T-helper 2 cell (primary cell): ENCODE measurements at places on chromosomes 12 and 14.
A peak's percentile ranks its signal among the peaks of the same experiment; 100 is the strongest.

DNA sequence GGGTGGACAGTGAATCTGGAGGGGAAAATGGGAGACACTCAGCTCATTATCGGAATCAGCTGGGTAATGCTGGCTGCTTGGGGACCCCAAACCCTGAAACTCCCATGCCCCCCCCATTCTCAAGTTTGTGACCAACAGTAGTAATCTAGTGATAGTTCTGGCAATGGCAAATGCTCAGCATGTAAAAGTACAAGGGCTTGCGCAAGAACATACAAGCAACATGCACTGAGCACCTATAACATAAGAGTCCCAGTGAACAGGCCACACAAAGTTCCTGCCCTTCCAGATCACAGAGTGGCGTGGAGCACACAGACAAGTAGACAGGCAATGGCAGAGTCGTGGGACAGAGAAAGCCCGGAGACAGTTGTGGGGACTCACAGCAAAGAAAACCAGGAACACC is 407.9 kb downstream of the MED13L start:
- no peak for DNase-seq

- no peak for DNase-seq
Measured at GRCh38 chr12:13701502-13701901, 279.9 kb downstream of the GRIN2B start.

DNA sequence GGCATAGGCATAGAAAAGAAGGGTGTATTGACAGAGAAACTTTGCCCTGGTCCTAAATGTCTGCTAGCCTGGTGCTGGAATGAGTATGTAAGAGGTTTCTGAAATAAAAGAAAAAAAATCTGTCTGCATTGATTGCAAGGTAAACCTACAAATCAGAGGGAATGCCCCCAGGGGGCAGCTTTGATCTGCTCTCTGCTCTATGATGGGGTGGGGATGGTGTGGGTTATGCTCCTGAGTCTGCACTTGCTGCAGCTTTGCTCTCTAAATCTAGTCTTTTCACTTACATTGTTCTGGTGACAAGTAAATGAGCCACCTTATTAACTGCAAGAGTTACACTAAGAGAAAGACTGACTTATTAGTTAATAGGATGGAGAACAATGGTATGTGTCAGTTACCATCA is 468.4 kb upstream of the STXBP6 start:
- DNase-seq: no peak

DNA sequence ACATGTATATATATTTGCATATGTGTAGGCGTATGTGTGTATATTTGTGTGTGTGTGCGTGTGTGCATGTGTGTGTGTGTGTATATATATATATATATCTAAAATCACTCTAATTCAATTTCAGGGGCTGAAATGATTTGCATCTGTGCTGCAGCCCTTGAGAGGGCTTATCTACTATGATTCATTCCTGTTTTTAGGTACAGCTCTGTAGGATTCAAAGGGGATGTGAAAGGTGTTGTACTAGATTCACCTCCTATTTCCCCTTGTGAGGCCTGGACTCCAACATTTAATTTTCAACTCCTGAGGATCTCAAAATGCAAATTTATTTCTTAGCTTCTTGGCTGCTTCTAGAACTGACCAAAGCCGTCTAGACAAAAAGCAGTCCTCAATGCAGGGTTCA is 11.1 kb downstream of the ERP27 start:
- DNase-seq: no peak

- peak; percentile 7 for DNase-seq
Measured at GRCh38 chr14:70359076-70359424, 433 bp downstream of the COX16 start.
